Activated CD4-positive, alpha-beta T cell treated with anti-CD3 and anti-CD28 coated beads, Interleukin-2, amount 10 ng/mL, durations not matched to agents 24 days and 14 days (primary cell): ENCODE measurements at places on chromosomes 3 and 15.

DNA sequence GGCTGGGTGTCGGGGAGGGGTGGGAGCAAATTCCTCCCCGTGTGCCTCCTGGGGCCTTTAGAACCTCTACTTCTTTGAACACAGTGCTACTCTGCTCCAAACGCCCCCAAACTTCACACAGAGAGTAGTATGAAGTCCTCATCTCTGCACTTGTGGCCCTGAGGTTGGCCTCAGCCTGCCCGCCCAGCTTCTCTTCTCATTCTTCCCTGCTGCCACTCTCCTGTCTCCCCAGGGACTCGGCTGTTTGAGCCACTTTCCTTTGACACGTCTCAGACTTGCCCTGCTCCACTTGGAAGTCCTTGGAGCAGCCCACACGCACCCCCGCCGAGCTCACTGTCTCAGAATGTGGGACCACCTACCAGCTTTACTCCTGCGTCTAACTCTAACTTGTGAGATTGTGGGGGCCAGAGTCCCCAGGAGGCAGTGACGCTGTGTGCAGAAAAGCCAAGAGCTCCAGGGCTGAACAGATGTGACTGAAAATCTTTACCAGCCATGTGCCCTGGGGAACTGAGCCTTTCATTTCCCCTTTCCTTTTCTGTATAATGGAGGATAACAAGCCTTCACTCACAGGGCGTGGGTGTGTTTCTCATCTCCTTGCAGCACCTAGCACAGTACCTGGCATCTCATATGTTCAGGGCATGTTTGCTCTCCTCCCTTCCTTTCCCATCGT, 233.6 kb upstream of the CTDSPL start:
- no peak for DNase-seq

DNA sequence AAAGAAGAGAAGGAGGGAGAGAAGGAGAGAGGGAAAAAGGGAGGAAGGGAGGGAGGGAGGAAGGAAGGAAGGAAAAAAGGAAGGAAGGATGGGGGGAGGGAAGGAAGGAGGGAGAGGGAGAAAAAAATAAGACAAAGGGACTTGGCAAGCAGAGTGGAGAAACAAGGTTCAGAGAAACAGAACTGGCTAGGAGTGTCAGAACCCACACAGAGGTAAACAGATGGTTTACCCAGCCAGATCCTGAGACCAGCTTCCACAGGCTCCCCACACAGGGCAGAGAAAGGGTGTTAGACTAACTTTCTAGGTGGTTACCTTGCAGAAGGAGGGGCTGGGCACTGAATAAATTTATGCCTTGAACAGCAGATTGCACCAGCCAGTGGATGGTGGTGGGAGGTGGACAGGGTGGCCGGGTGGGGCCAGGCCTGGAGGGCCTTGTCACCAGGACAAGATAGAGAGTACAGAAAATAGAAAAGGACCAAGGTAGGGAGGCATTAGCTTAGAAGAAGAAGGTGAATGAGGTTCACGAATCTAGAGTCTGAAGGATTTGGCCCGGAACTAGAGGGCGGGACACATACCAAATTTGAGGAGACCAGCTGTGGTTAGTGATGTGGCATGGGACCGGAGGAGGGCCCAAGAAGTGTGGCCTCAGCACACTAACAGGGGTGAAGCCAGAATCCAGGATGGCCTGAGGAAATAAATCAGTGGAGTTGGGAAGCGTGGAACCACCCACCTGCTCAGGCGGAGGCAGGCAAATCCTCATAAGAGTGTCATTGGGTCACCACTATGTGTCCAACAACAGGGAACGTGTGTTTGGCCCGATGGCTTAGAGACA, 1.2 kb upstream of the TM4SF1 start:
- DNase-seq = no peak

DNA sequence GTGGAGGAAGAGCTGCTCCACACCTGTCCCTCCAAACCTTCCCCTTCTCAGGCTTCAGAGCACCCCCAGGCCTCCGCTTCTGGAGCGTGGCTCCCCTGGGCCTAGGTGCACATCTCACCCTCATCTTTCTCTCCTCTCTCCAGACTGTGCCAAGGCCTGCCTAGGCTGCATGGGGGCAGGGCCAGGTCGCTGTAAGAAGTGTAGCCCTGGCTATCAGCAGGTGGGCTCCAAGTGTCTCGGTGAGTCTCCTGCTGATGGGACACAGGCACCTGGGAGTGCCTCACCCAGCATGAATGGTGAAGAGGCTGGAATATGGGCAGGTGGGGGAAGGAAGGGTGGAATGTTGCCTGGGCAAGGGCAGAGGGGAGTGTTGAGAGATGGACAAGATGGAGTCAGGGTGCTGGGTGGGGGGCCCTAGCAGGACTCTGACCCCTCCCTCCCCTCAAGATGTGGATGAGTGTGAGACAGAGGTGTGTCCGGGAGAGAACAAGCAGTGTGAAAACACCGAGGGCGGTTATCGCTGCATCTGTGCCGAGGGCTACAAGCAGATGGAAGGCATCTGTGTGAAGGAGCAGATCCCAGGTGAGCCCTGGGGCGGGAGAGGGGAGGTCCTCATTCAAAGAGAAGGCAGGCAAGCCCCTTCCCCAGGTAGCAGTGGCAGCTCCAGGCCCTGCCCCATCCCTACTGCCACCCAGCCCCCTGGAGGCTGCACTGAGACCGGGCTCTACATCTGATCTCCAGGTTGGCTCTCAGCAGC, 9.1 kb downstream of the PRRT3 start:
- no peak for DNase-seq

GRCh38 chr15:95988574-95988887, 342.0 kb upstream of the NR2F2 start:
- DNase-seq = no peak

DNA sequence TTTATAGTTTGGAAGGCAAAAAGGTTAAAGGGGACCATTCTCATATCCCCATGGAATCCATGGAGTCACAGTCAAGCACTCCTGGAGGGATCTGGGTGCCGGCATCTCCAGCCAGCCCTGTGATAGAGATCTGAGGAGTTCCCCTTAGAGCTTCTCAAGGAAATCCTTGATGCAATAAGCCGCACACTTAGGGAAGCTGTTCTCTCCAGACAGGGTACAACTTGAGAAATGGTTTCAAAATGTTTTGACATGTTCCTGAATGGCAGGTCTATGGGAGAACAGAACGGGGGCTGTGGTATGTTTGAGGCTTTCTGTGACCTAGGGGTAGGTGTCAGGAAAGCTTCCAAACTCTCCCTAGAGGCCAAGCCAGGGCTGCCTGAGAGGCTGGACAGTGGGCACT, 292.9 kb downstream of the TLE3 start:
- DNase-seq = no peak
